Stimulated activated CD4-positive, alpha-beta T cell treated with anti-CD3 and anti-CD28 coated beads, Interleukin-2, amount 100 ng/mL, for 24 hours (primary cell): ENCODE measurements at places on chromosomes 7 and 10.

- no peak for DNase-seq
Measured at GRCh38 chr10:10855151-10855581, 162.5 kb upstream of the CELF2 start.

DNA sequence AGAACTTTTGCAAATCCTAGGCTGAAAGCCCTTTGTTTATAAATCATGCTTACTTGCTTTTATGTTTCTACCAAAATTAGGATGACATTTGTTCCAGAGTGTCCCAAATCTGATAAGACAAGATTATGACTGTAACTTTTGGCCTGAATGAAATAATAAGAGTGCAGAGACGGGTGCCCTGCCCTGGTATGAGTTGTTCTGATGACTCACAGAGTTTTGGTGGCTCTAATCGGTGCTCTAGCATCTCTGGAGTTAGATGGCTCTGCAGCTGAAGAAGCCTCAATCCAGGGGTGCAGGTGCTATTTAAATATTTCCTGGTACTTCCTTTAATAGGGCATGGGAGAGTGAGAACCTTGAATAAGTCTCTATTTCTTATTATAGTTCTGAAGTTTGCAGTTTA lies 102.2 kb upstream of the ELMO1 start:
- no peak for DNase-seq

DNA sequence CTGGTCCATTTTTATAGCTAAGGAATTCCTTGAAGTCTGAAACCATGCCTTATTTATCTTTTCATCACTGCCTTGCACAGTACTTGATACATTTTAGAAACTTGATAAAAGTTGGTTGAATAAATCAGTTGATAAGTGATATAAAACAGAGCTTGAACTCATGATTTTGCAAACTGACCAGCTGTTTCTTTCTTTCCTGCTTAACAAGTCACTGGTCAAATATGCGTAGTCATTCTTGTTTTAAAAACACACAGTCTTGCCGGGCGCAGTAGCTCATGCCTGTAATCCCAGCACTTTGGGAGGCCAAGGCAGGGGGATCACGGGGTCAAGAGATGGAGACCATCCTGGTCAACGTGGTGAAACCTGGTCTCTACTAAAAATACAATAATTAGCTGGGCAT lies 6.3 kb downstream of the TPST1 start:
- no peak for DNase-seq

GRCh38 chr7:128217030-128217805 lies 23.9 kb upstream of the LEP start:
- no peak for DNase-seq

- DNase-seq, result no peak
Measured at GRCh38 chr7:134351424-134351823, 34.7 kb upstream of the SLC35B4 start.

DNA sequence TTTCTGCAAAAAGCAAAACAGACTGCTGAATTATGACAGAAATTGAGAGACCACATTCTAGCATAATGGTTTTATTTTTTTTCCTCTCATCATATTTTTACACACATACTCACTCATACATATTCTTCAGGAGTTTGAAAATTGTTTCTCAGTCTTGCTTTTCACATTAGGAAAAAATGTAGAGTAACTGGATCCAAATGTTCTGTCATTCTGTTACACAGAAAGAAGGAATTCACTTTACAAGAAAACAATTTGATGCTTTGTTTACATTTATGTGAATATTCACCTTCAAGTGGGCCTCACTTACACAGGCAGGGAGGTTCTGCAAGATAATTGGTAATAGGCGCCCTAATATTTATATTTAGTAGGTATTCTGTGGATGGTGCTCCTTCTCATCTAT lies 82.0 kb downstream of the ARL4A start:
- DNase-seq, result no peak

DNA sequence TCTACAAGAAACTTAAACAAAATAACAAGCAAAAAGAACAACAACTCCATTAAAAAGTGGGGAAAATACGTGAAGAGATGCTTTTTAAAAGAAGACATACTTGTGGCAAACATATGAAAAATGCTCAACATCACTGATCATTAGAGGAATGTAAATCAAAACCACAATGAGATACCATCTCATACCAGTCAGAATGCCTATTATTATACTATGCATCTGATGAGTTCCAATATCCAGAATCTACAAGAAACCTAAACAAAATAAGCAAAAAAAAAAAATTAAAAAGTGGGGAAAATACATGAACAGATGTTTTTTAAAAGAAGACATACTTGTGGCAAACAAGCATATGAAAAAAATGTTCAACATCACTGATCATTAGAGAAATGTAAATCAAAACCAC lies 29.6 kb upstream of the AKR1C3 start:
- DNase-seq, result no peak

- DNase-seq, result no peak
Measured at GRCh38 chr10:132980426-132981172, 38.2 kb upstream of the CFAP46 start.

DNA sequence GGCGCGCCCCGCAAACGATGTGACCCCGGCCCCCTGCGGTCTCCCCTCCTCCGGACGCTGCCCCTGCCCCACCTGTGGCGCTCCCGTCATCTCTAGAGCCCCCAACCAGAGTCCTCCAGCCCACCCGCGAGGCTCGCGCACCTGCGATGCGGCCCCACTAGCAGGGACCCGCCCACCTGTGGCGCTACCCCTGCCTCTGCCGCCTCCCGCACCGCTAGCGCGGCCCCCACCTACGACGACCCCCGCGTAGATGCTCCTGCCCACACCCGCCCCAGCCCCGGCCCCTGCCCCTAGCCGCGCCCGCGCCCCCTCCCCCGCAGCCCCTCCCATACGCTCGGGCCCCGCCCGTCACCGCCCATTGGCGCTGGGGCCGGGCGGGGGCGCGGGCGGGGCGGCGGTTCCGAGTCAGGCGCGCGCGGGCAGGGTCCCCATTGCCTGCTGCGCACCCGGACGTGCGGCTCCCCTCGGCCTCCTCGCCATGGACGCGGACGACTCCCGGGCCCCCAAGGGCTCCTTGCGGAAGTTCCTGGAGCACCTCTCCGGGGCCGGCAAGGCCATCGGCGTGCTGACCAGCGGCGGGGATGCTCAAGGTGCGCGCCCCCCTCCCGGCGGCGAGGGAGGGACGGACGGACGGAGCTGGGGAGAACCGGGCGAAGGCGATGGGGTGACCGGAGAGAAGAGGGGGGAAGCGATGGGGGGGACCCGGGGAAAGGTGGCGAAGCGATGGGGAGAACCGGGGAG lies at the start of gene PFKP:
Gene PFKP, plus strand, starts transcription at position 431 of the 741 bp plus-strand sequence. Its CDS starts 48 bp downstream, at position 479.
- DNase-seq, result peak; percentile 80

GRCh38 chr10:1575481-1576244 lies 161.7 kb downstream of the ADARB2 start:
- DNase-seq, result no peak

GRCh38 chr7:120915314-120916105 lies 35.1 kb upstream of the ING3 start:
- no peak for DNase-seq

DNA sequence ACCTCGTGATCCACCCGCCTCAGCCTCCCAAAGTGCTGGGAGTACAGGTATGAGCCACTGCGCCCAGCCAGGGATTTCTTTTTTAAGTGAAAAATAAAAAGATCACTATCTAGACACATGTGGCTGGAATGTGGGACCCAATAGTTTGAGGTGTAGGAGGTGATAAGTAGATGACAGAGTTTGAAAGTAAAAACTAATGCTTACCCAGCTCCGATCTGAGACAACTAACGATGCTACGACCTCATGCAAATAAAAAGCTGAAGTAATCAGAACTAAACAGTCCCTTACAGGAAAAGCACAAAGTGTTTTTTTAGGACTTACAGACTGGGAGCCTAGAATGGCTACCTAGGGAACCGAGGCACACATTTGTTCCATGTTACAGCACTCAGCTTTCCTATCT lies 23.0 kb downstream of the PCGF6 start:
- no peak for DNase-seq

DNA sequence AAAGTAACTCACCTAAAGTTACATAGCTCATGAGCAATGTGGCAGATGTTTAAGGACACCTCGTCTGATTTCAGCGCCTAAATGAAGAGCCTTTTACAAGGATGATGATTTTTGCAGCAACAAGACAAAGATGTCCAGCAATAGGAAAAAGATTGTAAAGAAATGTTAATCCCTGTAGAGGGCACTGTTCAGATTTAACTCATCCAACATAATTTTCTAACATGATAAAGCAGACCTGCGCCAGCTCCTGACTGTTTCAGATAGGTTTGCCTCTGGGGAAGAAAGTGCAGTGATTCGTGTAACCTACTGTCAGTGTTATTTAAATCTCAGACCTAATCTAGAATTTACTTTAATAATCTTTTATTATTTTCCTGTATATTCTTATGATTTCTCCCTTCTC lies 595.2 kb downstream of the AUTS2 start:
- DNase-seq, result no peak

DNA sequence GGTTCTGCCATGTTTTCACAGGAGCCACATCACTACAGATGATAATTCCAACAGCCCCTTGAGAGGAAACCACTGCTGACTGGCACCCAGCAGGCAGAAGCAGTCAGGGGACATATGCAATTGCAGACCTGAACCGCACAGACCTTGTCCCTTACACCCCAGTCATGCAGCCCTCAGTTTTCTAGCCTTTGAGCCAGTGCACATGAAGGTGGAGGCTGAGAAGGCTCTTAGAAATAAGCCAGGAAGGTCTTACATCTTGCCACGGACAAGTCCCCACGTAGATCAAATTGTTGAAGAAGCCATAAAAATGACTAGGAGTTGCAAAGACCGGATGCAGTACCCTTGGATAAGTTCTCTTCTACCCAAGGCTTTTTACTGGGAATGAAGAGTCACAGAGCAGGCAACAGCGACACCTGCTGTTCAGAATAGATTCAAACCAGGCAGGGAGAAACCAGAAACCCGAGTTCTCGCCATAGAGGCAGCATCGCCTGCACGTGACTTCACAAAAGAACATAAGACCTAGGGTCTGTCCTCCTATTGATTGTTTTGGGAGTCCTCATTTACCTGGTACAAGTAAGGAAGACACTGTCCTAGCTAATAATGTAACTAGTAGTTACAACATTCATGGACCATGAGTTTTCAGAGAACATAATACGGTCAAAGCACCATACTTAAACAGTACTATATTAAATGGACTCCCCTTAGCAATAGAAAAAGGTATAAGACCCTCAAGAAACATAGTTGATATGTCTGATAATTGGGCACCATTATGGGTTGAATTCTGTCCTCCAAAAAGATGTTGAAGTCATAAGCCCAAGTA lies 11.1 kb downstream of the STEAP1B start:
- DNase-seq, result peak; percentile 62

- DNase-seq, result no peak
Measured at GRCh38 chr10:71276873-71277272, 42.2 kb upstream of the SLC29A3 start.

DNA sequence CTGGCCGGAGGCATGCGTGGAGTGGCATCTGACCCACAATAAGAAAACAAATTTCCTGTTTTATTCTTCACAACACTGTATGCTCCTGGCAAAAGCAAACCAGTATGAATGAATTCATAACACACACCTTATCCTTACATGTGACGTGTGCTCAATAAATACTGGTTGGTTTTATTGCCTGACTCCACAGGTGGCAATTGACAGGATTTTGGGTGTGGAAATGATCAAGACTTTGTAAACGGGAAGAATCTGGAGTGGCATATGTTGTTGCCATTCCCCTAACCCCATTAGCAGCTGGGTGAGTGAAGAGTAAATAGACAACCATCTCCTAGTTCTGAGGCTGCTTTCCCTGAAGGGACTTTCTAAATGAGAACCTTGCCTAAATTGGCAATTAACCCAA lies 215.5 kb upstream of the AOAH start:
- no peak for DNase-seq

- no peak for DNase-seq
Measured at GRCh38 chr10:6310977-6311376, 108.2 kb downstream of the PFKFB3 start.

DNA sequence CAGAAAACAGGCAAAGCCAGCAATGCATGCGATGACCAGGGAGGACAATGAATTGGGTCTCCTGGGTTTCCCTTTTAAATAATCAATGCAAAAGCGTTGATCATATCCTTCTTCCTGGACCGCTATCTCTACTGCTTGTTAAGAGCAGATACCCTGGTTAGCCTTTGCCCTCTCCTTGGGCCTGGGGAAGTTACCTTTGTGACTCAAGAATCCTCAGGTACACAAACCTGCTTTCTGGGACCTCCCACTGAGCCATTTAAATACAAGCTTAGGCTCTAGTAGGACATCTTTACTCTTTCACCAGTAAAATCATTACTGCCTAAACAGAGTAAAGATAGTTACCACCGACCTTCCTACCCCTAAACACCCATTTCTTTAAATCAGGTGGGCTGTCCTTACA lies 173.9 kb downstream of the WNT2 start:
- DNase-seq, result no peak

GRCh38 chr7:130141161-130141883 lies 63.9 kb downstream of the TMEM209 start:
- peak; percentile 53 for DNase-seq

DNA sequence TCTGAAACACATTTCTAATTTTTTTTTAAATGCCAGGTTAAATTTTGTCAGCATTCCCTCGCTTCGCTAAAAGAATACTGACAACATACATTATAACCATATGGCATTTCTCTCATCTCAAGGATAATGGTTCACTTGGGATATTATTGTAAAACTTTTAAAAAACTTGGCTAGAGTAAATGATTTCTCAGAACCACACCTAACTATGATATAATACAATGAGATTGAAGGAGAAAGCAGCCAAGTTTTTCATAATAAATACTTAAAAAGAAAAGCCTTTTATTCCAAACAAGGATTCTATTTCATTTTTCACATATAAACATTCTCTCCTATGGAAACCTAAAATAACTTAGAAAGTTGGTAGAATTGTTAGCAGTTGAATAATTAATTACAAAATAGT lies 413.9 kb downstream of the HGF start:
- DNase-seq, result no peak

DNA sequence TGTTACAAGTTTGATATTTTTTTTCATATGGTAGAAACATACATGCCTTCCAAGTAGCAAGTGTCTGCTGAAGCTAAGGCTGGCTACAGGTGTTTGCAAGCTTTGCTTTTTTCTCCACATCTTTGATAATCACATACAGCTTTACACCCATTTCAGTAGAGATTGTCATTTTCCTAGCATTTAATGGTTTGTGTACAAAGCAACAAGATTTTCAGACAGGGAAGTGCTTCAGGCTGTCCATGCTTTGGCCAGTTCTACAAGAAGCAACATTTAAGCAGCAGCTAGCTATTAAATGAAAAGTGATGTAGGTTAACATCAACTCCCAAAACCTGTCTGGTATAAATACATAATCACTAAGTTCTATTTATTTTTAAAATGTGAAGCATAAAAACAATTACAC lies 2.3 kb downstream of the HDAC9 start:
- no peak for DNase-seq

DNA sequence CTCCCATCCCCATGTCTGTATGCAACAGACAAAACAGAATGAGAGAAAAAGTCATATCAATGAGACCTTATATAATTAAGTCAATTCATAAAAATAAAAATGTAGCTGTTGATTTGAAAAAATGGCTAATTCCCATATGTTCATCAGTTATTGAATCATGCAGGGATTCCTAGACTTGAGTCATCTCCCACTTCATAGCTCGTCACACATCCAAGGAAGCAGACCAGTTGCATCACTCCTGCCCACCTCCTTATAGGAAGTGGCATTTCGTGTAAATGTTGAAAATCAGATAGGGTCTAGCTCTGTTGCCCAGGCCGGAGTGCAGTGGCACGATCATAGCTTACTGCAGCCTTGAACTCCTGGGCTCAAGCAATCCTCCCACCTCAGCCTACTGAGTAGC lies 56.1 kb upstream of the SH2B2 start:
- no peak for DNase-seq
